T-helper 2 cell (primary cell): ENCODE measurements at places on chromosomes 7 and 10.

GRCh38 chr7:17871815-17872533 lies 68.3 kb downstream of the SNX13 start:
- DNase-seq, result no peak

- DNase-seq, result peak; percentile 48
Observed at GRCh38 chr10:58266826-58267712, 625 bp downstream of the IPMK start.

DNA sequence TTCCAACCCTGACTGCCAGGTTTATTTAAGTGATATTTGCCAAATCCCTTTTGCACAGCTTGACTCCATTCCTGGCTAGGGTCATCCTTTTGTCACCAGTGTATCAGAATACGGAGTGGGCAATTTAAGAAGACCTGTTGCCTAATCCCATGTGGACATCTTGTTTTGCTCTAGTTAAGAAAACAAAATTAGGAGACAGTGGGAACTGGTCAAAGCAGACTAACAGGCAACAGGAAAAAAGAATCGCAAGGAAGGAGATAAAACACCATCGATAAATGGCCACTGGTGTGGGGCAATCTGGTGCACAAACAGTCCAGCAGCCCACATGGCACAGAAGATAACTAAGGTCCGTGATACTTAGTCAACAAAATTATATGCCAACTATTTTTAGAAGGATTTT lies 21.4 kb downstream of the KDM7A start:
- DNase-seq, result no peak

DNA sequence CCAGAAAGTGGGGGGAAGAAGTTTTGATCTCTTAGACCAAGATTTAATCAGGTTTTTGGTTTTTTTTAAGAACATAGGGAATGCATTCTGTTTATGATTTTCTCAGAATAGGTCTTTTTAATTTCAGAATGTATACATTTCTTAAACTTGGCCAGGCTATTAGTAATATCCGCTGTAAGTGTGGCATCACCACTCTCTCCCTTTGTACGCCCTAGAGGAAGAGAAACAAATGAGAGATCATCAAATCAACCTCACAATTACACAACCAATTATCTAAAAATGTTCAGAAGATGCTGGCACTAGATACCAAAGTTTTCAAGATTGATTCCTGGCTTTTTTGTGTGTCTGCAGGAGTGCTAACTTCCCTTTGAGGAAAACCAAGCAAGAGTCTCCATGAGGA lies 70.0 kb downstream of the KLF6 start:
- no peak for DNase-seq

- DNase-seq, result no peak
Observed at GRCh38 chr7:100678291-100678984, 4.9 kb downstream of the GNB2 start.

- no peak for DNase-seq
Observed at GRCh38 chr7:31633894-31634494, 53.0 kb upstream of the PPP1R17 start.

- DNase-seq, result no peak
Observed at GRCh38 chr7:108451296-108451848, 4.9 kb downstream of the NRCAM start.

DNA sequence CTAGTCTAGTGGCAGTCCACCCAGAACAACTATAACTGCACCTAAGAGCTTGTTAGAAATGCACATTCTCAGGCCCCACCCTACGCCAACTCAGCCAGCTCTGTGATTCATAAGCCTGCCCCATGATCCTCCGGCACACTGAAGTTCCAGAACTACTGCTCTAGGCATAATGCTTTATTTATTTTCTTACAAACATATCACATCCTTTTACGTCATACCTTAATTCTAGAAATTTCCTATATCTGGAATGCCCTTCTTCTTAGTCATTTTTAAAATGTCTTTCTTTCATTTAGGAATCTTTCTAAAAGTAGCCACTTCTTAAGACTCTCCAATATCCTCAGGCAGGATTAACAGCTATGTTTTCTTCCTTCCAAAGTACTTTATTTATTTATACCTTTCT lies 480.1 kb downstream of the INHBA start:
- DNase-seq, result no peak

DNA sequence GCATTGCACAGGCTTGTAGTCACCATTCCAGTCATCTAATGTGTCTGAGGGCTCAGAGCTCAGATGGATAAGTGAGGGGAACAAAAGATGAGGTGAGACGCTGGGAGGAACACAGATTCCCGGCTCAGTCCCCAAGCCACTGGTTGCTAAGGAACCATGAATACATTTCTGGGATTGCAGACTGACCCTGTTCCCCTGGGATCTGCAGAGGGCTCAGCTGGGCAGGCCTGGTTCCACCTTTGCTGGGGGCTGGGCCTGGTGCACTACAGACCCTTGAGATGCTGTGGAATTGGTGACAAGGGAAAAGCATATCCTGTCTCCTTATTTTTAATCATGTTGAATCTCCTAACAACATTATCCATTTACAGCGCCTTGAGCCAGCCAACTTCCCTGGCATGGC lies 19.2 kb downstream of the ELFN1 start:
- DNase-seq, result no peak

DNA sequence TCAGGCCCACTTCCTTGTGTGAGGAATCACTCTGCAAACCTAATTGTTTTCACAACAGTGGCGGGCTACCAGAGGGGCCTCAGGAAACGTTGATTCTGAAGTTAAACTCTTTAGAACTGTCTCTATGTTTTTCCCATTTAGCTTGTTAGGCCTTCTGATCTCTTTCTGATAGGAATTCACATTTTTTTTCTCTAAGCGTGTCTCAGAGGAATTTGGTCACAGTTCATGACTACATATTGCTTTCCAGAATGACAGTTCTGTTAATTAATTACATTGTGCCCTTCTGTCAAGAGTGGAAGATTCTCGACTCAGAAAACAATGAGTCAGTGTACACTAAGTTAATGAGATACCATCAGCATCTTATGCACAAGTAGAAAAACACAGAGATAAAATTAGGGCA lies 469.2 kb upstream of the C7orf33 start:
- DNase-seq, result no peak

DNA sequence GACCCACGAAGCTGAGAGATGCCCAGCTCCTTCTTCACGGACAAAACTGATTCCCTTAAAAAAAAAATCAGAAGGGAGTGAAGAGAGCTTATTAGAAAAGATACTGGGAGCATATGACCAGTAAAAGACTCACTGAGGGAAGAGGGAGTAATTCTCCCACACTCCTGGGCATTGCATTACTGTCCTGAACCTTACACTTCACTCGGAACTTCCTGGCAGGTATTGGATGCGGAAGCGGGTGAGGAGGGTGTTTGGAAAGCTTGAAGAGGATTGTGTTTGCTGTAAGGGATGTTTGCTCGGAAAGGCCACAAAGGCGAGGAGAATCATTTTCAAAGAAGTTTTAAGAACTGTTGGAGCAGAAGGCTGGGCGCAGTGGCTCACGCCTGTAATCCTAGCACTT lies 375 bp downstream of the HKDC1 start:
- no peak for DNase-seq

DNA sequence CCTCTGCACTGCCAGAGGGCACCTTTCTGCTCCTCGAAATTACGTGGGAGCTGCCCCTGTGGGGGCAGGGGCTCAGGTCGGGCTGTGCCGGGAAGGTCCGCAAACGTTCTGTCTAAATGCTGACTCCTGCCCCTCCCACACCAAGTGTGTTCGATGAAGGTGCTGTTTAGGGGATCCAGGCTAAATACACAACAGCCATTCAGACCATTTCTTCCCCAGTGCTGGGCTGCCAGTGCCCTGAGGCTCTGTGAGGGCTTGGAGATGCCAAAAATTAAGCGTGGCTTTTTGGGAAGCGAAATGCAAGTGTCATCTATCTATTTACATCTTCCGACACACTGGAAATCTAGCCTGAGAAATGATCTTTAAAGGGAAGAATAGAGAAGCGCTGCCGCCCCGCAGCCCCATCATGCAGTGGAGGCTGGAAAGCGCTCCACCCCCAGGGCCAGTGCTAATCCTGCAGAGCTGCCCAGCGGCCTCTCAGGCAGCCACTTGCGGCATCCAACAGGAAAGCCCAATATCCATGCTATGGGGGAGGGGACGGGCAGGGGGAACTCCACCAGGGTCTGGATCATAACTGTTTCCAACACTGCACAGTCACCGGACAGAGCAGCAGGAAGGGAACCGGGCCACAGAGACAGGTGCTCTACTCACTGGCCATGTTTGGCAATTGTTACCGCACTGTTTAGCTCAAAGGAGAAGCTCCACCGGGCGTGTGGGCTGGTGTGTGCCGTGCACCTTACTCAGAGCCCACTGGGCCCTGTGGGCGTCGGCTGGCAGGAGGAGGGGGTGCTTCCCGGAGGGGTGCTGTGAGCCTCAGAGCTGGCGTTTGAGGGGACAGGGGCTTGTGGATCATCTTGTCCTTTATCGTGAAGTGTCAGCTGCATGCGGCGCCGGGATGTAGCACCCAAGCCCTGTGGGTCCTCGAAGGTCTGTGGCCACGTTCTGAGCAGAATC lies 205.5 kb downstream of the DNAJB6 start:
- DNase-seq, result no peak

- DNase-seq, result no peak
Observed at GRCh38 chr7:54992871-54993475, 25.8 kb upstream of the EGFR start.

- DNase-seq, result no peak
Observed at GRCh38 chr10:78634835-78635234, 433.9 kb upstream of the ZMIZ1 start.

DNA sequence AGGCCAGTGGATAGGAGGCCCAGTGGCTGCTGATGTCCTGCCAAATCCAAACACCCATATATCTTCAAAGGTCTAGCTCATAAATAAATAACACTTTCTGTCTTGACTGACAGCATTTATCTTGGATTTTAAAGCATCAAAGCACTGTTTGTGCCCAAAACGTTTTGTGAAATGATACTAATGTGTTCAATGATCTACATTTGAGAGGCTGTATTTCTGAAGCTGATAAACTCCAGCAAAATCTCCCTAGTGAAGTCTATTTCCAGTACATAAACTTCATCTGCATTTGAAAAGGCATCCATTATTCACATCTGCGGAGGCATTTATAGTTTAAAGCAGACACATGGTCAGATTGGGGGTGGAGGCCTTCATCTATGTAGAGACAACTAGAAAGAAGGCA lies 276.3 kb downstream of the HPSE2 start:
- DNase-seq, result no peak

DNA sequence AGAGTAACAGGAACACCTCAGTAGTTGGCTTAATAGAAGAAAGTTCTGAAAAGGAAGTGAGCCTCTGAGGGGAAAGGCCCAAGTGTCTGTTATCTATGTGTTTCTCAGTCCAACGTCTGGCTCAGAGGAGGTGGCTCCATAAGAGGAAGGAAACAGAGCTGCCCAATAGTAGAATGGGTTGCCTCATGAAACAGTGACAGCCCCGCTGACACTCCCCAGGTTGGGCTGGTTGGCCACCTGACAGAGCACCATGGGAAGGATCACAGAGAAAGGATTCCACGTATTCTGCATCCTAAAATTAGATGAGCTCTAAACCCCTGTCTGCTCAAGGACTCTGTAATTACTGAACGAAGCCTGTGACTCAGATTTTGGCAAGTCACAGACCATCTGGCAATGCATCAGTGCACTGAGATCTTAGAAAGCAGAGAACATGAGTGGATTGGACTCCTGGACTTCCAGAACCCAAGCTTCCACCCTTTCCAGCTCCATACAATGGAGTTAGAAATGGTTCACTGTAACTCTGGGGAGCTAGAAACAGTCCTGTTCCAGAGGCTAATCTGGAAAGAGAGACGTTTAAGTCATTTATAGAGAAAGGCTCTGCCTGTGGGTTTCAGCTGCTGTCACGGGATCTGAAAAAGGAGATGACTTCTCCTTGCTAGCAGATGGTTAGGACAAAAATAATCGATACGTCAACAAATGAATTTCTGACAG lies 2.9 kb downstream of the PKD2L1 start:
- no peak for DNase-seq

- DNase-seq, result no peak
Observed at GRCh38 chr7:17623546-17624185, 316.6 kb downstream of the SNX13 start.

GRCh38 chr7:129923709-129924108 lies 29.1 kb downstream of the UBE2H start:
- no peak for DNase-seq

GRCh38 chr7:28298870-28299518 lies 113.3 kb upstream of the CREB5 start:
- DNase-seq, result no peak

DNA sequence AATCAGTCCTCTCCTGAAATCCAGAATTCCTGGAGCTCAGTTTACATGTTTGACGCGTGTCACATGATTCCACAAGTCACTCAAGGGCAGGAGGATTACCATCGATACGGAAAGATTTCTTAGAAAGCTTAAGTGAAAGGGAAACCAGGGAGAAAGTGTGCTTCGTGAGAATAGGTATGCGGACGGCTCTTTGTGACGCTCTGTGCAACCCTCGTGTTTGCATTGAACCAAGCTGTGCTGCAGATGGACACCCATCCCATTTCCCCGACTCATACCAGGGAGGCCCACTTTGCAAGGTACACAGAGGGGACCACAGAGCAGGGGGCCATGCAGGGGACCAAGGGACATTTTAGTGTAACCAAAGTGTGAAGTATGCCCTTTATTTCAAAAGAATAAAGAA lies 43.2 kb downstream of the IKZF1 start:
- DNase-seq, result no peak

DNA sequence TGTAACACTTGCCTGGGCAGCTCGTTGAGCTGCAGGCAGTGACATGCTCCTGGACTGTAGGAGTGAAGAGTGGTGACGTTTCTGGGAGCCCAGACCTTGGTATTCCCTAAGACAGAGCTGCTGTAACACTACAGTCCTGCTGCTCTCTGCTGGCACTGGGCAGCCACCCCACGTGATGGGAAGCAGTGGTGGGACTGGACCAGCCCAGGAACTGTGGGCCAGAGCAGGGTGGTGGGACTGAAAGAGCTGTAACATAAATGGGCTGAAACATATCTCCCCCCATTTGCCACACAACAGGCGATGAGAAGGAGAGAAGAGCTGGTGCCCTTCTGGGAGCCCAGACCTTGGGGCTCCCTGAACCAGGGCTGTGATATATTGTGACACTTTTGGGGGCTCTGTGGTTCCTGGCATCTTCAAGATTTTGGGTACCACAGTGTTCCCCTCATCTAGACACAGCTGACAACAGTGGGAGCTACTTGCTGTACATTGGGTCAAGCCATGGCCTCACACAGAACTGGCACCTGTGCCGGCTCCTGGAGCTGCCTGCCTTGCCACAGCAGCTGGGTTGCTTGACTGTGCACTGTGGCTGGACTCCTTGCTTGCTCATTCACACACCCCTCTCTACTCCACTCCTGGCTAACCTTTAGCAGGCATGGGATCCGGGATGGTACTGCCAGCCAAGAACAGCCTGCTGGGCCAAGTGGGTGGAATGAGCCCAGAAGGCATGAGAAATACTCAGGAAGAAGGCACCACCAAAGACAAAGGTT lies 161.3 kb upstream of the PCDH15 start:
- DNase-seq, result no peak

- DNase-seq, result no peak
Observed at GRCh38 chr7:91835826-91836368, 44.6 kb downstream of the MTERF1 start.

DNA sequence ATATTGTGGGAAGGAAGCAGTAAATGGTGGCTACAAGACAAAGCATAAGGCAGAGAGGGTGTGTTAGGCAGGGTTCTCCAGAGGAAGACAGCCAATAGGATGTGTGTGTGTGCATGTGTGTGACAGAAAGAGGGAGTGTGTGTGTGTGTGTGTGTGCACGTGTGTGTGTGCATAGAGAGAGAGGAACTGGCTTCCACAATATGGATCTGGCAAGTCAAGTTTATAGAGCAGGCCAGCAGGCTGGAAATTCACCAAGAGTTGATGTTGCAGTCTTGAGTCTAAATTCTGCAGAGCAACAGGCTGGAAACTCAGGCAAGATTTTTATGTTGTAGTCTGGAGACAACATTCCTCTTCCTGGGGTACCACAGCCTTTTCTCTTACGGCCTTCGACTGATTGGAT lies 374.0 kb downstream of the TNS3 start:
- DNase-seq, result no peak

GRCh38 chr10:78045237-78045636 lies 11.6 kb downstream of the RPS24 start:
- DNase-seq, result no peak
